ENCODE measurements at places on chromosomes 2 and 18.

- no peak for DNase-seq
Measured at GRCh38 chr2:241690202-241690717, 3.6 kb upstream of the DTYMK start.

GRCh38 chr2:145524303-145524702 lies 1004.4 kb upstream of the ZEB2 start:
- no peak for DNase-seq

DNA sequence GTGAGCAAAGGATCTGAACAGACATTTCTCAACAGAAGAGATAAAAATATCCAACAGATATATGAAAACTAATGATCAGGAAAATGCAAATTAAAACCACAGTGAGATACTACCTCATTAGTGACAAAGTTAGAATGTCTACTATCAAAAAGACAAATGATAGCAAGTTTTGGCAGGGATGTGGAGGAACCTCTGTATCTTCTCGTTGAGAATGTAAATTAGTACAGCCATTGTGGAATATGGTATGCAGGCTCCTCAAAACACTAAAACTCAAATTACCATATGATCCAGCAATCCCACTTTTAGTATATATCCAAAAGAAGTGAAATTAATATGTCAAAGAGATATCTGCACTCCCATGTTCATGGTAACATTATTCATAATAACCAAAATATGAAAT lies 427.1 kb downstream of the LRRTM4 start:
- no peak for DNase-seq

GRCh38 chr18:69840445-69840844 lies 107.2 kb downstream of the CD226 start:
- DNase-seq = no peak

- no peak for DNase-seq
Measured at GRCh38 chr2:26946841-26947784, 23.3 kb upstream of the MAPRE3 start.

GRCh38 chr2:173720306-173720705 lies 244.9 kb downstream of the SP3 start:
- no peak for DNase-seq

DNA sequence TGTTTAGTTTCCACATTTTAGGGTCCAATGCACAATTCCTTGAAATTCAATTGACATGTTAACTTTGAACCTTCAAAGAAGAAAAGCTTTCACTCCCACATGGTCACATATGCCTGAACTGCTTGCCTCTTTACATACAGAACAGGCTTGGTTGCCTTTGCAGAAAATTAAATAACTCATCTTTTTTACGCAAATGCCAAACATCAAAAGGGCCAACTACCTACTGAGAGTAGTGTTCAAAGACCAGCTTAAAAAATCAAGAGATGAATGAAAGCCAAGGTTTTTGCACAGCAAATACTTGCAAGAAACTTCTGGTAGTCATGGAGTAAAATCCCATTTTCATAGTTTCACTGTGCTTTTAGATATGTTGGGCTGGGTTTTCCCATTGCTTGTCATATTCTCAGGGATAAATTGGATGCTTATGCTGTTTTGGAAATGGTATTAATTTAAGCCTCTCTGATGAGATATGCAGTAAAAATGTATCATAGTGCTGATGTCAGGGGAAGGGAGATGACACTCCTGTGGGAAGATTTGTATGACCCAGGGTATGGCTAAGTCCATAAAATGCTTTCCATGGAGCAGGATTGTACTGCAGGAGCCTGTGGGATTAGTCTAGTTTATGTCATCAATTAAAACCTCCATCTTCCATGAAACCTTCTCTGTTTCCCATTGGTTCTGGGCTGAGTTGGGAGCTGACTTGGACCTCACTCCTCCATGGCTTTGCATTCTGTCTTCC lies 60.6 kb upstream of the DARS1 start:
- no peak for DNase-seq

DNA sequence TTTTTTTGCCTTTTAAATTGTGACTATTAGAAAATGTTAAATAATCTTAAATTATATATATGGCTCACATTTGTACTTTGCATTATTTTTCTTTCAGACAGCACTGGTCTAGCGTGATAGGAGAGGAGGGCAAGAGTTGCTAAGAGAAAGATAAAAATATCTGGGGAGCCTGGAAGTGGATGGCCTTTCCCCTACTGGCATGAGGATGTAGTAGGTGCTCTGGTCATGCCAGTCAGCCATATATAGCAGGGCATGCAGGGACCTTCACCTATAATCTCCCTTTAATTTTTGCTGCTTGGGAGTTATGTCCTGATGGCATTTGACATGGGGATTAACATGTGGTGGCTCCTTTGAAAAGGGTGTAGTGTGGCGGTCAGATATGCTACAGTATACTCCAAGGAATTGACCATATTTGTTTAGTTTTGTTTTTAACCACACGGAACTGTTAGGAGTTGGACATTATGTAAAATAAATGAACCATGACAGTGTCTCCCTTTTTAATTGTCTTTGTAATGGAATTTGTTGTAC lies 144.7 kb downstream of the BABAM2 start:
- DNase-seq = no peak

DNA sequence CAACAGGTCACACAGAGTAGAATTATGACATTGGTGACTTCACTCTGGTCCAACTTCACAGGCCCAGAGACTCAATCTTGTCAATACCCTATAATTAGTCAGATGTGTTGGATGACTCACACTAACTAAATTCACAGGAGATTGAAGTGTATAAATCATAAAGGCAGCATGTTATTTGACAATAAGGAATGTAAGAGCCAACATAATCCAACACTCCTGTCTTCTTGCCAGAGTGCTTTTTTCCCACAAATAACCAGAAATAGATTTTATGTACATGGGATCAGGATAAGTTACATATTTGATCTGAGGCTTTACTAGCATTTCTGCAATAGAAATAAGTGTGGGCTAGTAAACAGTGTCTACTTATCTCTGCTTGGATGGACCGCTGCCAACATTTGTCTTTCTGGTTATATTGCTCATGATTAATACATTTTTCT lies 42.2 kb upstream of the ZSWIM2 start:
- DNase-seq = no peak

DNA sequence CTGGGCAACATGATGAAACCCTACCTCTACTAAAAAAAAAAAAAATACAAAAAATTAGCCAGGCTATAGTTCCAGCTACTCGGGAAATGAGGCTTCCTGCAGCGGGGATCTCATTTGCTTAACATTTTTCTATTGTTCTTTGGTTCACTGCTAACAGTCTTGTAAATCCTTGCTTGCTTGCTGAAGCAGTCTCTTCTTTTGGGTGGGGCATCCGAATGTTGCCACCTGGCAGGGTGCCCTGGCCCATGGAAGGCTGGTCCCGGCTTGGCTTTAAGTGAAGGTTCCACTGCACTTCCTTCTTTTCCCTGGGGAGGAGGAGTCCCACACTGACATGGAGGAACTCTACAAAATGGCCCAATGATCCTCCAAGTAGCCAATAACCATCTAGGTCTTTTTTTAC lies 6.0 kb upstream of the ANKRD29 start:
- DNase-seq = no peak

DNA sequence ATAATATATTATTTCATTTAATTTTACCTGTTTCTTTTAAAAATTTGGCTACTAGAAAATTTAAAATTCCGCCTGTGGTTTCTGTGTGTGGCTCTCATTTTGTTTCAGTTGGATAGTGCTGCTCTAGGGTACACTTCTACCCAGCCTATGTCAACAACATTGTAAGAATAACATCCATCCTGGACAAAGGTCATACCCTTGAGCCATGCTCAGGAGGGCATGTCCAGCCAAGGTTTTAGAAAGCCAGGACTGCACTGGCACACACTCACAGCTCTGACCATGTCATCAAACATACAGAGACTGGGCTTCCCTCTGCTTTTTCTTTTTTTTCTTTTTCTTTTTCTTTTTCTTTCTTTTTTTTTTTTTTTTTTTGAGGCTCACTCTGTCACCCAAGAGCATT lies 96.1 kb downstream of the CTIF start:
- no peak for DNase-seq

- no peak for DNase-seq
Measured at GRCh38 chr2:141027221-141027620, 1103.6 kb downstream of the LRP1B start.

GRCh38 chr18:11027862-11028261 lies 121.5 kb downstream of the PIEZO2 start:
- no peak for DNase-seq

DNA sequence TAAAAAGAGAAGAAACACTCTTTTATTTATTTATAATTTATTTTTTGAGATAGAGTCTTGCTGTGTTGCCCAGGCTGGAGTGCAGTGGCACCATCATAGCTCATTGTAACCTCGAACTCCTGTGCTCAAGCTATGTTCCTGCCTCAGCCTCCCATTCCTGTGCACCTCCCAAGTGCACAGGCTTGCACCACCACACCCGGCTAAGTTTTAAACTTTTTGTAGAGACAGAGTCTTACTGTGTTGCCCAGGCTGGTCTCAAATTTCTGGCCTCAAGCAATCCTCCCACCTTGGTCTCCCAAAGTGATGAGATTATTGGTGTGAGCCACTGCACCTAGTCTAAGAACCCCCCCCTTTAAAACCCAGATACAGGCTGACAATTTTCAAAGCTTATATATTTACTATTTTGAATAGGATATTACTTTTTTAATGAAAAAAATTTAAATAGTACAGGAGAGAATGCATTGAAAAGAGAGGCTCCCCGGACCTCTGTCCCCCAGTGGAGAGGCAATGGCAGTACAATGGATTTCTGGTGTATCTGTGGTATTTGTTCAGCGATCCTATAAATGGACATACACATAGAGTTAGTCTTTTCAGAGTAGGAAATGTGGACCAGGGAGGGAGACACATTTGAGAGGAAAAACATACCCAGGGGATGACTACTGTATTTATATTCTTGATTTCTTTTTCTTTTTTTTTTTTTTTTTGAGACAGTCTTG lies 48.1 kb upstream of the CNOT11 start:
- no peak for DNase-seq

GRCh38 chr2:233699424-233700027 lies 6.8 kb downstream of the UGT1A6 start:
- DNase-seq = no peak

DNA sequence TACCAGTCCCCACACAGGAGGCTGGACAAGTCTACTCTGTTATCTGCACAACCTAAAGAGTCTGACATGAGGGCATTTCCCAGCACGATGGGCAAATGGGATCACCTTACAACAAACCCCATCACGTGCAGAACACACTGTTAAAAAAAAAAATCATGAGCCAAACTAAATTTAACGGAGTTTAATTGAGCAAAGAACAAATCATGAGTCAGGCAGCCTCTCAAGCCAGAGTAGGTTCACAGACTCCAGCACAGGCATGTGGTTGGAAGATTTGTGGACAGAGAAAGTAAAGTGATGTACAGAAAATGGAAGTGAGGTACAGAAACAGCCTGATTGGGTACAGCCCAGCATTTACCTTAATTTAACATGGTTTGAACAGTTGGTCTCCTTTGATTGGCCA lies 59.9 kb downstream of the KYNU start:
- no peak for DNase-seq

DNA sequence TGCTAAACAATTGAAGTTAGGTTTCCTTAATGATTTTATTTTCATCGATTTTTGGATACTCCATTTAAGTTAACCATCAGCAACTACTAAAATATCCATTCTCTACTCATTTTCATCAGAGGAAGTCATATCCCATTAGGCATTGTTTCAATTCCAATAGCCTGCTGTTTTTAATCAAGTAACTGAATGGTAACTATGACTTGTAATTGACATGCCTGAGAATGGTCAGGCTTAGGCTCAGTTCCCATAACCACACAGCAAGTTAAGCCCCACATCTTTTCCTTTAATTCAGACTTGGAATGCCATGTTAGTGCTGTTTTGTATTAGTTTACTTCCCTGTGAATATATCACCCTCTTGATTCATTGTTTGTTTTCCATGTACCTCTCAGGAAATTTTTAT lies 398.8 kb downstream of the ARHGAP15 start:
- no peak for DNase-seq

- no peak for DNase-seq
Measured at GRCh38 chr2:189115126-189115525, 64.4 kb downstream of the COL5A2 start.

DNA sequence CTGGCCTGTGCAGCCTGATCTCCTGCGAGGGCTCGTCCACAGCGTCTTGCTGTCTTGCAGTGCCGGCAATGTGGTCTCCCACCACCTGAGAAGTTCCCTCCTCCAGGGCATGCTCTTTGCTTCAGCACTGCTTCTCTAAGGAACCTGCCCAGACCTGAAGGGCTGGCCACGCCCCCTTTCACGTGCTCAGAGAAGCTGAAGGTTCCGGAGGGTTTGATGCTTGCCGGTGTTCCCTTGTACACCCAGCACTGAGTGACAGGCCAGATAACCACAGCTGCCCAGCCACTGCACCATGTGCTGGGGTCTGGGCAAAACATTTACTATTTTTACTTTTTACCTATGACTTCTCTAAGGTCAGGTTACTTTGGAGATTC lies 1.7 kb upstream of the POLR2D start:
- no peak for DNase-seq

GRCh38 chr2:142965443-142965842 lies 88.0 kb downstream of the KYNU start:
- no peak for DNase-seq

- no peak for DNase-seq
Measured at GRCh38 chr2:143263066-143263625, 133.9 kb downstream of the ARHGAP15 start.

DNA sequence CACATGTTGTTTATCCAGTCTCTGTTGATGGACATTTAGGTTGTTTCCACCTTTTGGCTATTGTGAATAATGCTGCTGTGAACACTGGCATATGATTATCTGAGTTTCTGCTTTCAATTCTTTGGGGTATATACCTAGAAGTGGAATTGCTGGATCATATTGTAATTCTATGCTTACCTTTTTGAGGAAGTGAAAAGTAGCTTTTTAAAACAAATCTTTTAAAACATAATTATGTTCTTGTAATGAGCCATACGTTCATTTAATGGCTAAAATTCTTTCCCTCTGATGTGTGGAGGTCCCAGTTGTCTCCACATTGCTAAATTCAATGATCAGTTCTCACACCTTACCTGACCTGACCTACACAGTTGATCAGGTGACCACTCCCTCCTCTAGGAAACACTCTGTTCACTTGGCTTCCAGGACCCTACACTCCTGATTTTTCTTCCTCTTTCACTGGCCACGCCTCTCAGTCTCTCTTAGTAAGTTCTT lies 27.8 kb upstream of the SERTAD2 start:
- no peak for DNase-seq

- no peak for DNase-seq
Measured at GRCh38 chr2:138193416-138194213, 229.3 kb downstream of the HNMT start.

DNA sequence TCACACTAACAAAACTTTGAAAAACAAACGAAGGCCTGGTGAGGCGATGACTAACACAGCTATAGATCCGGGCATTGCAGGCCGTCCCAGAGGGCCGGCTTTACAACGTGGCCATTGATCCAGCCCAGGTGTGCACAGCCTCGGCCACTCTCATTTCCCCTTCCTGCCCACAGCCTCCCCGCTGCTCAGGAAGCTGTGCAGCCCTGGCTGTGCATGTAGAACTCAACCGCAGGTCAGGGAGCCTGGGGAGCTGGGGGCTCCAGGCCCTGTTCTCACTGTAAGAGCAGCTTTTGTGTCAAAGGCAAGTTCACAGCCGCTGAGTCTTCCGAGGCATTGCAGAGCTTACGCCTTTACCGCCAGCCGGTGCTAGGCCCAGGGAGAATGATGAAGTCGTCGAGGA lies 87.2 kb downstream of the LONRF2 start:
- no peak for DNase-seq

GRCh38 chr18:26293982-26294381 lies 67.7 kb downstream of the TAF4B start:
- no peak for DNase-seq

- DNase-seq = no peak
Measured at GRCh38 chr2:151976945-151977353, 121.9 kb downstream of the CACNB4 start.

- no peak for DNase-seq
Measured at GRCh38 chr18:27411911-27412310, 226.8 kb upstream of the CHST9 start.

Data from NCI-H774 (cell line).